ENCODE measurements at places on chromosomes 11 and 22. TPM values are rescaled to one million over a fixed set of nuclear protein-coding genes. Genes with fewer than 3 reads are reported as not detected.

OR8D1 gene
- total RNA-seq = not detected

GRCh38 chr11:68825571-68825970 lies 16.1 kb downstream of the CPT1A start:
- no peak for DNase-seq

- no peak for DNase-seq
Measured at GRCh38 chr22:22507743-22508273, 734 bp downstream of the ZNF280B start.

- no peak for DNase-seq
Measured at GRCh38 chr11:104484804-104485554, 321.0 kb upstream of the PDGFD start.

LDHAL6A gene
- total RNA-seq = not detected
